ENCODE measurements at places on chromosomes 3 and 15.

DNA sequence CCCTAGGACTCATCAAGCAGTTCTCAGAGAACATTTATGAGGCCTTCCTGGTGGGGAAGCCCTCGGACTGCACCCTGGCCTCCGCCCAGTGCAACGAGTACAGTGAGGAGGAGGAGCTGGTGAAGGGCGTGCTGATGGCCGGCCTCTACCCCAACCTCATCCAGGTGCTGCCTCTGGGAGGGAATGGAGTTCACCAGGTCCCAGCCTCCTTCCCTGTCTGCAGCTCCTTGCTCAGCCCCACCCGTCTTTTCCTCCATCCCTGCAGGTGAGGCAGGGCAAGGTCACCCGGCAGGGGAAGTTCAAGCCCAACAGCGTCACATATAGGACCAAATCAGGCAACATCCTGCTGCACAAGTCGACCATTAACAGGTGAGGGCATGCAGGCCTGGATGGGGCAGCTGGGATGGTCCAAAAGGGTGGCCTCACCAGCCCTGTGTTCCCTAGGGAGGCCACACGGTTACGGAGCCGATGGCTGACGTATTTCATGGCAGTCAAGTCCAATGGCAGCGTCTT lies 46.3 kb downstream of the DHX30 start:
- DNase-seq: no peak
- H3K4me1 ChIP-seq: no peaks in the 10 kb centered on the region
- peaks cover 46% of the 10 kb centered on the region for H3K36me3 ChIP-seq
- H3K27ac ChIP-seq: no peak overlapping the region

DNA sequence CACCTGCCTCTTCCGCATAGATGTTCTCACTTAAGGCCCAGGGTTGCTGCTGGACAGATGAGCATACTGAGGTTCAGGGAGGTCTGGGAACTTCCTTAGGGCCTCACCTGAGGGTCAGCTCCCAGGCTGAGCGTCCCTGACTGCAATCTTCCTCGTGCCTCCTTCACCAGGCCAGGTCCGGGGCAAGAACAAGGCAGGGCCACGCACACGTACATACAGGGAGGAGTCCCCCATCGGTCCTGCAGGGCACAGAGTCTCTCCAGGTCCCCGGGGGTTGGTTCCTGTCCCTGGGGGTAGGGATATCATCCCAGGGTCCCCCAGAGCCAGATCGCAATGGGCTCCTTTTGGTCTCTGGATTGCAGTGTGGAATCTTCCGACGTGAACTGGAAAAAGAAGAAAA lies 130.1 kb downstream of the LRRK1 start:
- no peak overlapping the region for H3K27ac ChIP-seq
- H3K4me1 ChIP-seq: peaks cover 3% of the 10 kb centered on the region

GRCh38 chr3:187717572-187717971 lies 15.2 kb upstream of the RTP2 start:
- H3K27me3 ChIP-seq: no peaks in the 10 kb centered on the region
- no peak for DNase-seq
- peaks cover 5% of the 10 kb centered on the region for H3K4me1 ChIP-seq
- H3K4me3 ChIP-seq: no peak overlapping the region
- H3K27ac ChIP-seq: no peak overlapping the region
- peaks cover 16% of the 10 kb centered on the region for H3K36me3 ChIP-seq

DNA sequence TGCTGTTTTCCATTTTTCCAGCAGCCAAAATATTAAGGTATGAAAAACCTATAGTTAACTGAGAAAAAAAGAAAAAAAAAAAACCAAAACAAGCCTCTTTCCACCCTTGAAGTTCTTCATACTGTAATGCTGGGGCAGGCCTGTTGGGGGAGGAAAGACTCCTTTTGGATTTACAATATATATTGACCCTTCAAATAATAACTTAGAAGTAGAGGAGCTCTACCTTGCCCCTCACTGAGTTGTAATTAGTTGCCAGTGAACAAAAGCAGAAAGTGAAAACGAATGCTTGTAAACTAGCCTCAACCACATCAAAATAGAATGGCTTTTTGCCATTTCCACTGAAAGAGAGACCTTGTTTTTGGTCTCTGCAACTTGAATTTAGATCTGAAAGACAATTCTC lies 326.6 kb downstream of the NR2F2 start:
- H3K27me3 ChIP-seq: no peaks in the 10 kb centered on the region
- H3K27ac ChIP-seq: no peak overlapping the region
- DNase-seq: no peak

DNA sequence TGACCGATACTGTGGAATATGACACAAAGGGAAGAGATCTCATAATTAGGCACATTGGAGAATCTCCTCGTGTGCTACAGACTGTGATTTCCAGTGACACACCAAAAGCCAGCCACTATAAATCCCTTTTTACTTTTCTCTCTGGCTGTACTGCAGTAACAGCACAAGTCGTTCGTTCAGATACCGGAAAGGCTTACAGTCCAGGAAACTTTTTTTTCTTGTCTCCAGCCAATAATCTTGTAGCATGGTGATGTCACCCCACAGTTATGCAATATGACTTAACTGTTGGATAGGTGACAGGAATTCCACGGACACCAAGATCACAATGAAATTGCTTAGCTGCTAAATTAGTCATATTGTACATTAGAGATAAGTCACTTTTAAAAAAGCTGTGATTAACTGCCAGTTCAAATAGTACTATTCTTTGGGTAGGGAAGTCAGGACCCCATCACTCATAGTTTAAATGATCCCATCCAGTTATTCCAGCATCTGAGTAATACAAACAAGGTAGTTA lies 36.3 kb upstream of the TSC22D2 start:
- peak; percentile 98 for DNase-seq
- H3K4me3 ChIP-seq: no peak overlapping the region
- H3K27me3 ChIP-seq: no peaks in the 10 kb centered on the region
- no peaks in the 10 kb centered on the region for H3K36me3 ChIP-seq
- H3K27ac ChIP-seq: peak overlapping the region; percentile 40

DNA sequence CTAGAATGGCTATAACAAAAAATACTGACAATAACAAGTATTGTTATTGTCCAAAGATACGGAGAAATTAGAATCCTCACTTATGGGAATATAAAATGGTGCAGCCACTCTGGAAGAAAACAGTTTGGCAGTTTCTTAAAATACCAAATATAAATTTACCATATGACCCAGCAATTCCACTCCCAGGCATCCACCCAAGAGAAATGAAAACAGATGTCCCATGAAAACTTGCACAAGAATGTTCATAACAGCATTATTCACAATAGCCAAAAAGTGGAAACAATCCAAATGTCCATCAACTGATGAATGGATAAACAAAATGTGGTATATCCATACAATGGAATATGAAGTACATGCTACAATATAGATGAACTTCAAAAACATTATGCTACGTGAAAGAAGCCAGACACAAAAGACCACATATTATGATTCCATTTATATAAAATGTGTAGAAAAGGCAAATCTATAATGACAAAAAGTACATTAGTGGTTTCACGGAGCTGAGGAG lies 9.4 kb downstream of the AAGAB start:
- no peak for DNase-seq
- H3K27me3 ChIP-seq: no peaks in the 10 kb centered on the region
- no peak overlapping the region for H3K27ac ChIP-seq
- H3K4me1 ChIP-seq: no peaks in the 10 kb centered on the region

- no peak overlapping the region for H3K4me3 ChIP-seq
- DNase-seq: peak; percentile 18
- no peaks in the 10 kb centered on the region for H3K36me3 ChIP-seq
- no peaks in the 10 kb centered on the region for H3K27me3 ChIP-seq
- H3K27ac ChIP-seq: peak overlapping the region; percentile 47
- peaks cover 7% of the 10 kb centered on the region for H3K4me1 ChIP-seq
These were observed 23.0 kb downstream of the TLNRD1 start for GRCh38 chr15:81023483-81024264.

GRCh38 chr3:7854721-7855120 lies 646.9 kb upstream of the LMCD1 start:
- peaks cover 8% of the 10 kb centered on the region for H3K4me1 ChIP-seq
- H3K27me3 ChIP-seq: no peaks in the 10 kb centered on the region
- H3K36me3 ChIP-seq: no peaks in the 10 kb centered on the region
- H3K27ac ChIP-seq: no peak overlapping the region

DNA sequence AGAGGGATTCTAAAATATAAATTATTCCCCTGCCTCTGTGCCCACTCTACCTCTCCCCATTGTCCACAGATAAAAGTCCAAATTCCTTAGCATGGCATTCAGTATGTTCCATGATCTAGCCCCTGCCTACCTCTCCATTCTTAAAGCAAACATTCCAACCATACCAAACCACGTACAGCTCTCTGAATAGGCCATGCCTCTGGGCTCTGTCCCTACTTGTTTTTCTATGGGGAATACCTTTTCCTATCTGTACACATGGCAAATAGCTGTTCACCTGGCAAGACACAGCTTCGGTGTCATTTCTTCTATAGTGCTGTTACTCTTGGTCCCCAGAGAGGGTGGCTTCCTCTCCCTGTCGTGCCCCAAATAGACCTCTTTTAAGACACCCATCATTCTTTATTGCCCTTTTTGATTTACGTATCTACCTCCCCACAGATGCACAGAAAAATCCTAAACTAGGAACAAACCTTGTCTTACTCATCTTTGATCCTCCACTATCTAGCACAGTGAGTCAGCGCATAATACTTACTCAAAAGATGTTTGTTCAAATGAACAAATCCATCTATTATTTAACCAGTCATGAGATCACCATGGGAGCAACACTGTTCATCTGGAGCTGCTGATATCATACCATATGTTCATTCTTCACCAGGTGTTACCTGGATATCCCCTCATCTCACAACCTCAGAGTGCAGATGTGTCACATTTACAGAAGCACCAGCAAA lies 329.8 kb downstream of the THSD4 start:
- no peaks in the 10 kb centered on the region for H3K36me3 ChIP-seq
- no peak overlapping the region for H3K27ac ChIP-seq
- H3K27me3 ChIP-seq: no peaks in the 10 kb centered on the region
- no peak overlapping the region for H3K4me3 ChIP-seq

DNA sequence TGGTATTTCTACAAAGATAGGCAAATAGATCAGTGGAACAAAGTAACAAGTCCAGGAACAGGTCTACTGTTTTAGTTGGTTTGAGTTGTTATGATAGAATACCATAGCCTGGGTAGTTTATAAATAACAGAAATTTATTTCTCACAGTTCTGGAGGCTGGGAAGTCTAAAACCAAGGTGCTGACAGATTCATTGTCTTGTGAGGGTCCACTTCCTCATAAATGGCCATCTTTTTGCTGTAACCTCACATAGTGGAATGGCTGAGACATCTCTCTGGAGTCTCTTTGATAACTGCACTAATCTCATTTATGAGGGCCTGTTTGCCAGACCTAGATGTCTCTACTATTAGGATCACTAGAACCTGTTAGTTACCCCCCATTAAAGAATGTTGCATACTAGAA lies 152.3 kb upstream of the MYRIP start:
- H3K4me1 ChIP-seq: no peaks in the 10 kb centered on the region
- H3K36me3 ChIP-seq: no peaks in the 10 kb centered on the region
- H3K27me3 ChIP-seq: no peaks in the 10 kb centered on the region
- H3K4me3 ChIP-seq: no peak overlapping the region
- no peak overlapping the region for H3K27ac ChIP-seq
- DNase-seq: no peak

- peaks cover 12% of the 10 kb centered on the region for H3K4me1 ChIP-seq
- H3K27me3 ChIP-seq: no peaks in the 10 kb centered on the region
- H3K36me3 ChIP-seq: no peaks in the 10 kb centered on the region
- no peak for DNase-seq
These were observed 96.7 kb upstream of the MYZAP start for GRCh38 chr15:57495041-57495440.

DNA sequence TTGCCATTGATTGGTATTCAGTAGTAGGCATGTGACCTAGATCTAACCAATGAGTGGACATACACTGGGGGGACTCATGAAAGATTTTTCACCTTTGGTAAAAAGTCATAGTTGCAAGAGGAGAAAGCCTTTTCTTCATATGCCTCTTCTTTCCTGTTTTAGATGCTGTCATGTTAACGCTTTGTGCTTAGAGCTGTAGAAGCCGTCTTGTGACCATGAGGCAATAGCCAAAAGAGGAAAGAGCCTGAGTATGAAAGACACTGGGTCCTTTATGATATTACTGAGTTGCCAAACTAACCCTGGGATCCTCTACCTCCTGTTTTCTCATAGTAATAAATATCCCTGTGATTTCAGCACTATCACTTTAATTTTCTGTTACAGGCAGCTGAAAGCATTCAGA lies 396.0 kb downstream of the FHIT start:
- DNase-seq: peak; percentile 4
- no peaks in the 10 kb centered on the region for H3K27me3 ChIP-seq
- no peak overlapping the region for H3K4me3 ChIP-seq
- H3K4me1 ChIP-seq: no peaks in the 10 kb centered on the region
- H3K36me3 ChIP-seq: no peaks in the 10 kb centered on the region
- no peak overlapping the region for H3K27ac ChIP-seq

DNA sequence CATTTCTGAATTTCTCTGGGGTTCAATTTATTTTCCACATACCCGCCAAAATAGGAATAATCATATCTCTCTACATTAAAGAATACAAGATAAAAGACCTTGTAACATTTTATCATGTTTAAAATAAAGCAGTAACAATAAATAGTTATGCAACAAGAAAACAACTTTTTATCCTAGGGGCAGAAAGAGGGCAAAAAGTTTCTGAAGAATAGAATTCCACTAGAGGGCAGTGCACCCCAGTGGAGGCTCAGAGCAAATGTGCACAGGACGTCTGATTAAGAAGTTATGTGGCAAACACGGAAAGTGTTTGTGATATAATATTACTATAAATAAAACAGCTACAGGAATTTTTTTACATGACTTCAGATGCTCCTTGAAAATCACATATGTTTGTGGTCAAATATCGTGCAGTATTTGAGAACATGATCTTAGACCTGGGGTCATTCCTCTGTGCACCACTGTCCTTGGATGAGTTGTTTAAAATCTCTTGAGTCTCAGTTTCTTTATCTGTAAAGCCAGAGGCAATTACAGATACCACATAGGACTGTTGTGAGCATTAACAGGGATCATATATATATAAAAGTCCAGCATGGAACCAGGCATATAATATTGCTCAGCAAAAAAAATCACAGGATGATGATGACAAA lies 13.2 kb upstream of the PIK3R4 start:
- H3K36me3 ChIP-seq: no peaks in the 10 kb centered on the region
- peak; percentile 79 for DNase-seq
- H3K4me1 ChIP-seq: no peaks in the 10 kb centered on the region
- no peak overlapping the region for H3K27ac ChIP-seq
- no peak overlapping the region for H3K4me3 ChIP-seq
- no peaks in the 10 kb centered on the region for H3K27me3 ChIP-seq

DNA sequence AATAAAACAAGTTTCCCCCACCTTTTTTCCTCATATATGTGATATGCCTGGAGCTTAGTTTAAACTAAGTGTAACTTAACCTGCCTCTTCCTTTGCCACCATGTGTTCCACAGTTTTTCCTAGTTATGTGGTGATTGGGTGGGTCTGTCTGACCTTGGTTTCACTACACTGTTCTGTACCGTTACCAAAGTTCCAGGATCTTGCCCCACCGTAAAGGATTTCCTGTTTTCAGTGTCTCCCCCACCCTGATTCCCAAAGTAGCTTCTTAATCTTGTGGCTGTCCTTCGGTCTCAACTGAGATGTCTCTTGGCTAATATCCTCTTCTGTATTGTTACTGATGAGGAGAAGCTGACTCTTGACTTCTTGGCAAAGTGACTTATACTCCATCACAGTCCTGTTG lies 6.4 kb upstream of the MGA start:
- no peaks in the 10 kb centered on the region for H3K4me1 ChIP-seq
- H3K27ac ChIP-seq: no peak overlapping the region
- no peaks in the 10 kb centered on the region for H3K36me3 ChIP-seq
- no peak for DNase-seq

GRCh38 chr3:50318615-50319014 lies 3.9 kb downstream of the HYAL2 start:
- peaks cover 14% of the 10 kb centered on the region for H3K36me3 ChIP-seq
- H3K4me3 ChIP-seq: peak overlapping the region; percentile 89
- H3K4me1 ChIP-seq: peaks cover 13% of the 10 kb centered on the region
- H3K27ac ChIP-seq: no peak overlapping the region
- DNase-seq: no peak
- H3K27me3 ChIP-seq: no peaks in the 10 kb centered on the region

Measured in lung (tissue), 17 donors.